Stimulated activated CD4-positive, alpha-beta T cell treated with anti-CD3 and anti-CD28 coated beads, Interleukin-12 subunit alpha, Interleukin-12 subunit beta, amount 100 ng/mL, for 4 hours (primary cell): ENCODE measurements at places on chromosomes 7 and 10.

DNA sequence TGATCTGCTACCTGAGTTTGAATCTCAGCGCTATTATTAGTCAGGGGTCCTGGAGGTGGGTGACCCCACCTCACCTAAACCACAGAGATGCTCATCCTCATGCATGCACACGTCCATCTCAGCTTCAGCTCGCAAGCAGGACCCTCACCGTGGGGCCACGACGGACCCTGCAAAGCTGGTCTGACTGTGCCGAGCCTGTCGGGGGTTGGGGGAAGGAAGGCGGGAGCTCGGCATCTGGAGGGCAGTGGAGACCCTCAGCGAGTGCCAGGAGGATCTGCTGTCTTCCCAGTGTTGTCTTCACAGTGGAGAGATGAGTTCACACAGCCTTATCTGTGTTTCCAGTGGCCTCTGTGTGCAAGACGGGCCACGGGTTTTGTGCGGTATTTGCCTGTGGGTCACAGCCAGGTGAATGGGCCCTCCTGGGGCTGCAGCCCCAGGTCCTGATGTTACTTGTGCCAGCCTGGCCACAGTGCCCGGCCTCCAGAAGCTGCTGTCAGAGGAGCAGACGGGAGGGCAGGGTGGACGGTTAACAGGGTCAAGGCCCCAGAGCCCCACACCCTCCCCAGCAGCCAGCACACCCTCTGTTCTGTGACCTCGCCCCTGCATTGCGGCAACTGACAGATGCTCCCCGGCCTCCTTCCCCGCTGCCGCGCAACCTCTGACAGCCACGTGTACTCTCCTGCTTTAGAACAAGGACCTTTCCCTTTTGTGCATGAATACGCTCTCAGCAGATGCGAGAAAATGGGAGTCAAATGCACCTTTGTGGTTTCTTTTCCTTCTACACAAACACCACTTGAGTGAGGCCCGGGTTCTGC is 528.8 kb downstream of the DNAJB6 start:
- DNase-seq, result no peak

GRCh38 chr10:4038000-4038399 is 253.0 kb upstream of the KLF6 start:
- no peak for DNase-seq

GRCh38 chr7:106050746-106051117 is 61.4 kb downstream of the SYPL1 start:
- no peak for DNase-seq

- DNase-seq, result no peak
These were observed 387.8 kb downstream of the SEMA3D start for GRCh38 chr7:84799106-84799505.

- DNase-seq, result no peak
These were observed 6.5 kb downstream of the SCART1 start for GRCh38 chr10:133460208-133460769.

DNA sequence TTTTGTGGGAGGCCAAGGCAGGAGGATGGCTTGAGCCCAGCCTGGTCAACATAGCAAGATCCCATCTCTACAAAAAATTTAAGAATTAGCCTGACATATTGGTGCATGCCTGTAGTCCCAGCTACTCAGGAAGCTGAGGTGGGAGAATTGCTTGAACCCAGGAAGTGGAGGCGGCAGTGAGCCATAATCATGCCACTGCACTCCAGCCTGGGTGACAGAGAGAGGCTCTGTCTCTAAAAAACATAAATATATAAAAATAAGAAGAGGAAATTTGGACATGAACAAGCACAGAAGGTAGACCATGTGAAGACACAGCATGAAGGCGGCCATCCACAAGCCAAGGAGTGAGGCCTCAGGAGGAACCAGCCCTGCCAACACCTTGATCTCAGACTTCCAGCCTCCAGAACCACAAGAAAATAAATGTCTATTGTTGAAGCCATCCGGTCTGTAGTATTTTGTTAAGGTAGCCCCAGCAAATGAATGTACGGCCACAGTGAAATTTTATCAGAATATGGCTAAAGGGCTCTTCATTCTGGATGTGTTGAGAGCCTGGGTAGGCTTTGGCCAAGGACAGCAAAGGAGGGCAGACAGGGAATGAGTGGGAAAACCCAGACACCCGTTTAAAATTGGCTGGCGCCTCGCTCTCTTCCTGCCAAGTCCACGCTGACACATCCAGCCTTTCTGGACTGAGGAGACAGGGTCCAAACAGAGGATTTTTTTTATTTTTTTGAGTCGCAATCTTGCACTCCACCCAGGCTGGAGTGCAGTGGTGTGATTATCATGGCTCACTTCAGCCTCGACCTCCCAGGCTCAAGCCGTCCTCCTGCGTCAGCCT is 12.9 kb upstream of the GRID2IP start:
- DNase-seq, result no peak

- no peak for DNase-seq
These were observed 2.7 kb downstream of the LAMB4 start for GRCh38 chr7:108127461-108127860.

DNA sequence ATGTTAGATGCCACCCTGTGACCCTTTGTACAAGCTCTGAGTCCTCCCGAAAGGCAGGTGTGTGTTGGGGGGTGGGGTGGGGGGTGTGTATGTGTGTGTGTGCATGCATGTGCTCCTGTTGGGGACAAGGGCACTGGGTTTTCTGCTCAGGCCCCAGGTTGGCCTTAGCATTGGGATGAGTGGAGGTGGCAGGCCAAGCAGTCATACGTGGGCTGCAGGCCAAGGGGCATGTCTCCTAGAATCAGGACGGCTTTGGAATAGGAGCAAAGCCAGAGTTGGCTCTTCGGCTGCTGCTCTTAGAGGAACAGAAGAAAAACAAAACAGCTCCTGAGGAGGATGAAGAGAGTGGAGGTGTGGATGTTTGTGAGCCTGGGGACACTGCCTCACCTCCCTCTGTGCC is 26.0 kb downstream of the HSPA12A start:
- no peak for DNase-seq

- DNase-seq, result no peak
These were observed 19.3 kb downstream of the ZNF786 start for GRCh38 chr7:149071182-149071635.

DNA sequence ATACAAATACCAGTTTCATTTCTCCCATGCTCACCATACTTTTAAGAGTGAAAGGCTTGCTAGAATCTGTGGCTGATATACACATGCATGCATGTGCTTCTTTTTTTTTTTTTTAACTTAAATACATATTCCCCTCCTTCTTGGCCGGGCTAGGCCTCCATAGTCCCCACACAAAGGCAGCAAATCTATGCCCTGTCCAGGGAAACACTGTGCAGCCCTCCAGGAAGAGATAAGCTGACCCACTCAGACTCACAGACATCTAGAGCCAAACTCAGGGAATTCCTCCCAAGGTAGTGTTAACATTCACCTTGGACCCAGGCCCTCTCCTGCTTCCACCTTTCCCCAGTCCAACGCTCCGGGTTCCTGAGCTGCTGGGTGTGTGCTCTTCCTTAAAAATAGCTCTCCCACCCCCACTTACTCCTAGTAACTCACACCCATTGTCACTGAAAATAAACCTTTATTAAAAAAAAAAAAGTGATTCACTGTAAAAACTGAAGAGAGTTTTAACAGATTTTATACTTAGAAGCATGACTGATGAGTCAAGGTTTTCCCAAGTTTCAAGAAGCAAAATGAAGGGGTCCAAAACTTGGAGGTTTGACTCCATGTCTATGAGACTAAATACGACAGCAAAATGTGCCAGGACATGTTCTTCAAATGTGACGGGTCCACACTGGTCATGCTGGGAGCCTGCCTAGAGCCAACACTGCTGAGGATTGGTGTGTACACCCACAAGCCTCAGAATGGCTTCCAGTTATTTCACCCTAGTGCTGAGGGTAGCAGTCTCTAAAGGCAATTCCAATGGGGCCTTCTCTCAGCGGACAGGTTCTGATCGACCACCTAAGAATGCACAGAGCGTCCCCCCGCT is 159.5 kb downstream of the GLI3 start:
- DNase-seq, result no peak

DNA sequence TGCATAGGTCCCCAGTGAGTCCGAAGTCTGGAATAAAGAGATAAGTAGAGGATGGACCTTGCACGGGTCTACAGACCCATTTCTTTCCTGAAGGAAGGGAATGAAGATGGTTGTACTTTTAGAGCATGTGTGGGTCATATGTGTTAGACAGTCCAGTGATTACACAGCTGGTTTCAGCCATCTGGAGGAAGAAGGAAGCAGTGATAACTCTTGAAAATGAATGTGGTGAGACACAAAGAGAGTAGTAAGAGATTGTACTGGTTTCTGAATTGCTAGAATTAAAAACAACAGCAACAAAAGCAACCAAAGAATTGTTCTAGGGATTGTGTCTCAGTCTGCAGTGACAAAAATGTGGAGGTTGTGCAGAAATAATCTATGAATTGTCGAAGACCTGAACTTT is 258.9 kb downstream of the SUGCT start:
- no peak for DNase-seq

DNA sequence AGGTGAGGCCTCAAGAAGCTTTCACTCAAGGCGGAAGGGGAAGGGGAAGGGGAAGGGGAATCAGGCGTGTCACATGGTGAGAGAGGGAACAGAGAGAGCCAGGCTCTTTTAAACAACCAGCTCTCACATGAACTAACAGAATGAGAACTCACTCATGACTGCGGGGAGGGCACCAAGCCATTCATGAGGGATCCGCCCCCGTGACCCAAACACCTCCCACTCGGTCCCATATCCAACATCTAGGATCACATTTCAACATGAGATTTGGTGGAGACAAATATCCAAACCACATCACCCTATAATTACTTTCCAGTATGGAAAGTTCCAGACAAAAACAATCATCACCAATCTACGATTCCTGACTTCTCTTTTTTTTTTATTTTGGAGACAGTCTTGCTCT is 22.9 kb downstream of the HIP1 start:
- DNase-seq, result no peak
